ENCODE measurements at places on chromosomes 4 and X.

DNA sequence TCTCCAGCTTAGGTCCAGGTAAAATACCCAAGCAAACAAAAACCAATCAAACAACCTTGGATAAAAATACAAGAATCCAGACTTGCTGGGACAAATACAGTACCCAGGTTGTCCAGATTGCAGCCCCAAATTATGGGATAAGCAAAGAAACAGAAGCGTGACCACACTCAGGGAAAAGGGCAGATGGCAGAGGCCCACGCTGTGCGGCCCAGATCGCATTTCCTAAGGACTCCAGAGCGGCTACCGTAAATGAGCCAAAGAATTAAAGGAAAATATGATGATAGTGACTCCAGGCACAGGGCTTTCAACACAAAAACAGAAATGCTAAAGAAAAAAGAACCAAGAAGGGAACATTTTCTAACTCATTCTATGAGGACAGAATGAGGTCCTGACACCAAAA is 50.3 kb downstream of the FGFRL1 start:
- DNase-seq: no peak

DNA sequence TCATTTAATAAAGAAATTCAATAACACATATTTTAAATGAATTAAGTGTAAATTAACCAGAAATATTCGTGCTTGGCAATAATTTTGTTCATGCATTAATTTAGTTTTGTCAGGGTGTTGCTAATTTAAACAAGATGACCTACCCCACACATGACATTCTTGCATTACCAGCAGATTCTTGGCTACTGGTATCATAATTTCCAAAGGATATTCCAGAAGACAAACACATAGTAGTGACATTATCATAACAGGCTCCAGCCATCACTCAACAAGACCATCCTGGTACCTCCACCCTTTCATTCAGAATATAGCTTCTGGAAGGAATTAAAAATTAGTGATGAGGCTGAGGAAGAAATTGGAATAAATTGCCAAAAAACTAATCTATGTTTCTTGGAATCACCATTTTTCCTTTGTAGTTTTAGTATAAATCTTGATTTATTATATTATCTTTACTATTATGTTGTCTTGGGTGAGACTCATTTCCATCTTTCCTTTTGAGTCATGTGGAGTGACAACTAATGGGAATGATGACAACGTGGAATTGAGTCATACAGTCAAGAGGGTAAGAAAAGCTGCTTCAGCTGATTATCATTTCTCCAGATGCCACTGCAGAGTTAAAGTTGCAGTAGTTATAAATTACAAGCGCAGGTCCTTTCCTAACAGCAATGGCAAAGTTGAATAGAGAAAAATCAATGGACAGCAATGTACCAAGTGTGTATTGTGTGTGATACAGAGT is 30.9 kb upstream of the HHIP start:
- DNase-seq: no peak

DNA sequence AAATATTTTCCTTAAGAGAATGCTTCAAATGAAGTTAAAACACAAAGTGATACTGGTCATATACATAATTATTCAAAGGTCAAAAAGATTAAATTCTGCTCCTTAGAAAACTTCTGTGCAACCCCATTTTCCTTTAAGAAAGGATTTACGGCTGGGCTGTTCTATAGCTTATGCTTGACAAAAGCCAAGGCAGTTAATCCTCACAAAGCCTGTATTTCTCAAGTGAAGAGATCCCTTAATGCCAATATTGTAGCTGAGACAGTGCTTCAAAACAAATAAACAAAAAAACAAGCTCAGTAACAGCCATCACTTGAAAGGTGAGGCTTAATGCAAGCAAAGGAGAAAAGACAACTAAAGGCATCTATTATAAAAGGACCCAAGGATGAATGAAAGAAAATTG is 42.5 kb downstream of the BTC start:
- DNase-seq: no peak

DNA sequence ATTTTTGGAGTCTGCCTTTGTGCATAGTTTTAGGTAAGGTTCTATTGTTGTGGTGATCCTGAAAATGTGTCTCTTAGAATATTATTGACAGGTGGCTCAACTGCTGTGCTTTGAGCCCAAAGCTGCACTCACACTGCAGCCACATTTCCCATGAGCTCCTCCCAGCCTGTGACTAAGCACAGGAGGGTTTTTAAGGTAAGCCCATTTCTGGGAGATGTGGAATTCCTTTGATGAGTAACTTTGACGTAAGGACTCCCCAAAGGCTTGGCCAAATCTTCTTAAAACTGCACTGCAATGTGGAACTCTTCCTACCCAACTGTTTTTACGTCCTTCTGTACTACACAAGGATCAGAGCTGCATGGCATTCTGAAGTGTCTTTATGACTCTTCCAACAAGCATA is 20.0 kb upstream of the TMPRSS11A start:
- DNase-seq: no peak

DNA sequence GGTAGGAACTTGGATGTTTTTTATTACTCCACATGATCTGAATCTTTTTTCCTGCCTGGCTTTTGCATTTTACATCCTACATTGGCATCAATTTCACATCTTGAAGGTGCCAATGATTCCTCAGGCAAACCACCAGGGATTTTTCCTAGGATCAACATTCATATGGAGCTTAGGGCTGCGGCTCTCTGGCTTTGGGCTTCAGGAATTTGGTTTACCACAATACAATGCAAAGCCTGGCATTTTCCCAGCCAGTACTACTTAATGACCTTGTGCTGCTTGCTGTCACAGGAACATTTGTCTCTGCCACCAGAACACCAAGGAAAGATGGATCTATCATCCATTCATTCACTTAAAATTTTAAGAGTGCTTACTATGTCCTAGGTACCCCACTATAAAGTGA is 180.7 kb downstream of the PDGFC start:
- DNase-seq: no peak

DNA sequence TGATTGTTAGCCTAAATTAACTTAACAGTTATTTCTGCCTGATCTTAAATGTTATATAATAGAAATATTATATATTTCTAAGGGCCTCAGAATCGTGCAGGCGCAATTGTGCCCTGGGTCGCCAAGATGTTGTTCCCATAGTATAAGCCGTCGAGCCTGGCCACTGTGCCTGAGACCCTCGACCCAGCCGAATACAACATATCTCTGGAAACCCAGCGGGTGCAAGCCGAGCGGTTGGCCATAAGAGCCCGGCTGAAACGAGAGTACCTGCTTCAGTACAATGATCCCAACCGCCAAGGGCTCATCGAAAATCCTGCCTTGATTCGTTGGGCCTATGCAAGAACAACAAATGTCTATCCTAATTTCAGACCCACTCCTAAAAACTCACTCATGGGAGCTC is 549.8 kb downstream of the KCTD8 start:
- DNase-seq: no peak

All from activated CD4-positive, alpha-beta T cell treated with anti-CD3 and anti-CD28 coated beads for 48 hours (primary cell).